H1 (cell line): ENCODE measurements at places on chromosomes 2 and 18. TPM values are rescaled to one million over a fixed set of nuclear protein-coding genes. Genes with fewer than 3 reads are reported as not detected.

Gene DTNB
- 40.5 and 49.5 TPM in 2 replicates for total RNA-seq

Gene SALL3
- total RNA-seq = 46.4 and 54.5 TPM in 2 replicates

Gene CD8B2
- total RNA-seq = not detected in 2 replicates

Gene CFAP65
- 0.13 and 0.19 TPM in 2 replicates for total RNA-seq

Gene CYS1
- 0.13 and 0.25 TPM in 2 replicates for total RNA-seq

Gene GMPPA
- 34.3 and 35.3 TPM in 2 replicates for total RNA-seq

Gene TANK
- total RNA-seq = 19.7 and 26.1 TPM in 2 replicates

Gene CPS1
- 15.7 and 16.4 TPM in 2 replicates for total RNA-seq

Gene SLC40A1
- not detected in 2 replicates for total RNA-seq

Gene PAX3
- not detected in 2 replicates for total RNA-seq

Gene ZDBF2
- 15.3 and 17.2 TPM in 2 replicates for total RNA-seq

Gene GALNT5
- 0.06 TPM in 1 of 2 replicates, not detected in the other for total RNA-seq

Gene GORASP2
- 81.3 and 86.8 TPM in 2 replicates for total RNA-seq

Gene ARHGEF33
- total RNA-seq = 0.57 and 0.95 TPM in 2 replicates

Gene DHRS9
- total RNA-seq = not detected in 2 replicates
